ENCODE measurements at places on chromosomes 7 and 10.

DNA sequence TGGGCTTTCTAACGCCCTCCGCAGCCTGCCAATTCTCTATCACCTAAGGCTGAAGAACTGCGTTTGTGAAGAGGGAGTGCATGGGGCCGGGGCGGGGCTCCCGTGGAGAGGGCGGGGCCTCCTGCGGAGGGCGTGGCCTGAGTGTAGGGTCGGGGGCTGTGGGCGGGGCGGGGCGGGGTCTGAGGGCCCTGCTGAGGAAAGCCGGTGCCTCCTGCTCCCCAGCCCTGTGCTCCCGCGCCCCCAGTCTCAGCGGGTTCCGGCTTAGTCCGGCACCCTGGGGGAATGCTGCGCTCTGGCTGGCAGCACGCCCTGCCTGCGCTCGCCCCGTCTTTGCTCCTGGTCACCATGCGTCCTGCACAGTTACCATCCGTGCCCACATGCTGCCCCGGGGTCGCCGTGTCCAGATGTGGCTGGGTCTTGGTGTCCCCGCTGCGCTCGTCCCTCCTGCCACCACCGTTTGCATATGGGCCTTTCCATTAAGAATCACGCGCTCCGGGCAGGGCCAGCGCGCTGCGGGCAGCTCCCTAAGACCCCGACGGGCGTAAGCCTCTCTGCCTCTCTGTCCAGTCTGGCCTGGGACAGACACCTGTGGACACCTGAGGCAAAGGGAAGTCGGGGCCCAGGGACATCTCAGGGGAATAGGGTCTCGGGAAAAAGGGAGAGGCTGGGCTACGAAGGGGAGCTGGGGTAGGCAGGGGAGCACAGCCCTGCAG is 144.0 kb upstream of the RET start:
- DNase-seq, result no peak

DNA sequence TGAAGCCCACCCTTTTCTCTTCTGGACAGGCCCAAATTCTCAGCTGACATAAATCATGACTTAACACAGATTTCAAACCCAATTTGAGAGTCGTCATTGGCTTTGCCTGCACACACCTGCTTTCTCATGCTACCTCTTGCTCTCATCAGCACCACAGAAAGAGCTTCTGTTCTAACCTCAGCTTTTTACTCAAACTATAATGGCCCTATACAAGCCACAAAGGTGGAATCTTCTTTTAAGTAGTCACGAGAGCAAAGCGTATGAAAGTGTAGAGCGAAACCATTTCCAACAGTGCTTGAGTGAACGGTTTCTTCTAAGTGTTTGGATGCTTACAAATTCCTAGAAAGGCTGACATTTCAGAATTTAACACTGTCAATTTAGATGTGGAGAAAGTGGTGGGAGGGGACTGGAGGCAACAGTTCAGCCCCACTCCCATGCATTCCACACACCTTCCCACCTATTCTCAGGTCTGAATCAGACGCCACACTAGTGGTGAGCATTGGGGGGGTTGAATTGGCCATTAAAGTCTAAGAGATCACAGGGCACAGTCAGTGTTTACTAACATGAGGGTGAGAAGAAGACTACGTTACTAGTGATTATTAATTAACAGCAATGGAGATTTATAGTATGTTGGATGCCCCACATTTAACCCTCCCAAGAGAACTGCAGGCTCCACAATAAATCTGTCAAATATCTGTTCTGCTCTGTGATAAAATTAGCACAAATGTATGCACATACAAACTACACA is 114.0 kb downstream of the PRKCQ start:
- no peak for DNase-seq

DNA sequence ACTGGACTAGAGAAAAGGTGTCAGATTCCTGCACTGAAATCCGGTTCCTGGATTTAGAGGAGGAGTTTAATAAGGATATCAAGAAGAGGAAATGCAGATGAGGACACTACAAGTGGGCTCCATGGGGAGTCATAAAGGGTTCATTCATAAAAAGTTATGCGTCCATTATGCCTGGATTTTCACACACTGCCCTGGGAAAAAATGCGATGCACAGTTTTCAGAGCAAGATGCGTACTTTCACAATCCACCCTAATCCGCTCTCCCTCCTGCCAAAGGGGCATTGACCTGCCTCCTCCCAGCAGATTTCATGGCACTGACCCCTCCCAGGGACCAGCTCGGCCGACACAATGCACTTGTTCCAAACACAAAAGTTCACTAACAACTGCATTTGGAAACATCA is 42.2 kb upstream of the OPALIN start:
- no peak for DNase-seq

DNA sequence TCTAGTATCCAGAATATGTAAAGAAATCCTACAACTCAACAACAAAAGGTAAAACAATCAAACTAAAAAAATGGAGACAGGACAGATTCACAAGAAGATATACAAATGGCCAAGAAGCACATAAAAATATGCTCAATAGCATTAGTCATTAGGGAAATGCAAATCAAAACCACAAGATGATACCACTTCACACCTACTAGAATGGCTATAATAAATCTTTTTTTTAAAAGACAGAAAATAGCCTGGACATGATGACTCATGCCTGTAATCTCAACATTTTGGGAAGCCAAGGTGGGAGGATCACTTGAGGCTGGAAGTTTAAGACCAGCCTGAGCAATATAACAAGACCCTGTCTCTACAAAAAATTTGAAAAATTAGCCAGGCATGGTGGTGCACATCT is 27.9 kb upstream of the CHCHD3 start:
- DNase-seq, result no peak

DNA sequence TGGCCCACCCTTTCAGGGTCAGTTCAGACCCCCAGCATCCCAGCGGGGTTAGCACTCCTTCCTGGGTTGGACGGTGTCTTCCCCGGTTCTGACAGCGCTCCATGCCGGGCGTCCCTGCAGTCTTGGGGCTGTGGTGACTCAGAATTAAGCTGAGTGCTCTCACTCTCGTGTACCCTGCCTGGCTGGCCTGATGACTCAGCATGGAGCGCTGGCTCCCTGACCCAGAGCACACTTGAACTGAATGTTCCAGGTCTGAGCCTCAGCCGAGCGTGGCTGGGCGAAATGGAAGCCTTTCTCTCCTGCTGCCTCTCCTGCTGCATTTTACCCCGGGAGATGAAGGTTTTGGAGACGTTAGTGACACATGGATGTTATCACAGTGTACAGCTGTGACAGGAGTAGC is 7.1 kb downstream of the BAG3 start:
- no peak for DNase-seq

DNA sequence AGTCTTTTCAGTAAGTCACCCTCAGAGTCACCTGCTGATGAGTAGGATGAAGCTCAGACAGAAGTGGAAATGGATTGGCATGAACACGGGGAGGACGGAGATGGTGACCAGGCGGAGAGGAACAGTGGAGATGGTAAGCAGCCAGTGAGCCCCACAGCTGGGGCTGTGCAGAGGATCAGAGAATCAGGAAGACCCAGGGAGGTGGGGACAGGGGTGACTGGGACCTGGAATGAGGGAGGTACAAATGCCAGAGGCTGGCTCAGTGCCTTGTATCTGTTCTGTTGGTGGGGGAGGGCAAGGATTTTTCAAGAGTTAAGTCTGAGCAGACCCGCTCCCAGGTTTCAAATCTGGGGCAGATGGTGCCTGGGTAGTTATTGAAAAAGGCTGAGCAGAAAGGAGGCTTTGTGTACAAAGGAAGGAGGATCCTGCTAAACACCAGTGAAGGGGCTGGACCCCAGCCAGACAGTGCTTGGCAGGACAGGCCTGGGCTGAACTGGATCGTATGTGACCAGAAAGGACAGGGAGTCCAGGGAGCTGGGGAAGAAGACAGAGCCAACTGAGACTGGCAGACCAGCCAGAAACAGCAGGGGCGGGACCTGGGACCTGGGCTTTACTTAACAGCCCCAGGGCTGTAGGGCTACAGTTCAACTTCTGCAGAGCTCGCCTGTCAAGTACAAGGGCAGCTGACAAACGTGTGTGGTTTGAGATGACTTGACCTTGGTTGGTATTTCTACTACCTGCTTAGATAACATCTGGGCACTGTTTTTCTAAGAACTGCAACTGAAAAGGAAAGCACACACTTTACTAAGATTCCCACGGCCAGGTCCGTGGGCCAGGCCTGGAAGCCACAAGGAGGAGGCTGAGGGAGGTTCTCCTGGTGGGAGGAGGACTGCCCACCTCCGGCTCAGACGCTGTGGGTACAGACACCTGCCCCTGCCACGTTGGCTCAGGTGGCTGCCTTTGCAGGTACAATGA is 13.2 kb upstream of the FRMPD2 start:
- no peak for DNase-seq

DNA sequence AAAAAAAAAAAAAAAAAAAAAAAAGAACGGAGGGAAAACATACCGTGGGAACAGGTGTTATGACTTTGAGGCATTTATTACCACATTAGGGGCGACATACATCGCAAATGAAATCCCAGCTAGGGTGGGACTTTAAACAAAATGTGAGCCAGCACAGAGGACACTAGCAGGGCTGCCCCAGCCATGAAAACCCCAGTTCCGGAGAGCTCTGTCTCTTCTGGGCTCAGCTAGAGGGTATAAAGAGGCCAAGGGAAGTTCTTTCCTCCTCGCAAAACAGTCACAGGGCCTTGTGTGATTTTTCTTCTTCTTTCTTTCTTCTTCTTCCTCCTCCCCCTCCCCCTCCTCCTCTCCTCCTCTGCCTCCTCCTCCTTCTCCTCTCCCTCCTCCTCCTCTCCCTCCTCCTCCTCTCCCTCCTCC is 59.9 kb upstream of the ECHDC3 start:
- DNase-seq, result no peak

GRCh38 chr7:52283335-52283734 is 752.1 kb upstream of the POM121L12 start:
- DNase-seq, result no peak

- no peak for DNase-seq
These were observed 17.7 kb upstream of the NRP1 start for GRCh38 chr10:33352175-33352574.

- DNase-seq, result no peak
These were observed 14.4 kb downstream of the SCIN start for GRCh38 chr7:12584930-12585329.

DNA sequence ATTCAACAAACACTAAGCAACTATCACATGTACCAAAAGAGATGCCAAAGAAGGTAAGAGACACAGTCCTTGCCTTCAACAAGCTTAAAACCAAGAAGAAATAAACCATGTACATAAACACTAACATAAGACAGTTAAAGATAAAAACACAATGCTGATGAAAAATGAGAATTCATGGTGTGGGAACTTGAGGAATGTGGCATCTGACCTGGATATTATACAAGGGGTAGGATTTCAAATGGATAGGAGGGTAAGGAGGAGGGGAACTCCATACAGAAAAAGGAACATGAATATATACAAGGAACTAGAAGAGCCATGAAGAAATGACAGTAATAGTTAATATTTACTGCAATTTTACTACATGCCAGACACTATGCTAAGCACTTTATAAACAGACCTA is 11.0 kb downstream of the HIBADH start:
- no peak for DNase-seq

GRCh38 chr7:22189741-22190140 is 167.2 kb downstream of the RAPGEF5 start:
- no peak for DNase-seq

- DNase-seq, result peak; percentile 63
These were observed 113.3 kb downstream of the TCF7L2 start for GRCh38 chr10:113063043-113063967.

- no peak for DNase-seq
These were observed 14.6 kb downstream of the MINDY4 start for GRCh38 chr7:30785786-30786185.

- no peak for DNase-seq
These were observed 2.0 kb upstream of the DNAJC12 start for GRCh38 chr10:67839951-67840350.

DNA sequence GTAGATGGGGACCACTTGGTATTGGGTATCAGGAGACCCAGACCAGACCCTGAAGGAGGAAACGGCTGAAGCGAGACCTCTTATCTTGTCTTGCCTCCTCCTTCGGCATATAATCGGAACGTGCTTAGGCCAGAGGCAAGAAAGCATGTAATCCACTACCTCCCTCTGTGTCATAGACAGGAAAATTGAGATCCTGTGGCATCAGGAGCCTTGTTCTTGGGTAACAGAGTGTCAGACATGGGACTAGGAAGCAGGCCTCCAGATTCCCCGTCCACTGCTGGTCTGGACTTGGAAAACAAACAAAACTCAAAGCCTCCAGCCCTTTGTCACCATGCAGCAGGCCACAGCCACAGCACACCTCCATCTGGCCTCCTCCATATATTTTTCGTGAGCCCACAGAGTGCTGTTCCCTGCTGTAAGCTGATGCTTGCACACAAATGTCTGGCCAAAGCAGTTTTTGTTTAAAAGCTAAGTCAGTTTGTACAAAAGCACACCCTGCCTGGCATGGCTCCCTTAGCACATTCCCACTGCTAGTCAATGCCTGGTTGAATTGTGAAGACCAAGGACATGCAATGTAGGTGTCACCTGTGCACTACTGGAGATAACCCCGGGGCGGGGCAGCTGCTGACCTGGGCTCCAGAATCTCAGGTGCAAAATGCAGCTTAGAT is 510.9 kb downstream of the RPS24 start:
- DNase-seq, result no peak

- DNase-seq, result no peak
These were observed 11.9 kb downstream of the SFRP5 start for GRCh38 chr10:97759946-97760345.

DNA sequence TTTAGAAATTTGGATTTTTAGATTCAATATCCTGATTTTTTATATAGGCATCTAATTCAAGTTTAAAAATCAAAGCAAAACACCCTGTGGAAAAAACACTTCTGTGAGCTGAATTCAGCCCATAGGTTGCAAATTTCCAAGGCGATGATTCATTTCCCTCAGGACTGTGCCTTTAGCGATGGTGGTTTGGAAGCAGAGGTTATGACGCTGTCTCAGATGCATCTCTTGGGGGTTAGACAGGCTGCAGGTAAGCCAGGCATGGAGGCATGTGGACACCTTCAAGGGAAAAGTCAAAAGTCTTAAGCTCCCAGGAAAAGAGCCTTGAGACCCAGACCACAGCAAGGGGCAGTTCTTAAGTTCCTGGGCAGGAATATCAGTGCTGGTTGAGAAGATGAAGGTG is 9.5 kb upstream of the FRA10AC1 start:
- DNase-seq, result no peak

GRCh38 chr10:78642269-78642816 is 426.4 kb upstream of the ZMIZ1 start:
- no peak for DNase-seq

- no peak for DNase-seq
These were observed 20.2 kb upstream of the PFKFB3 start for GRCh38 chr10:6182454-6183098.

DNA sequence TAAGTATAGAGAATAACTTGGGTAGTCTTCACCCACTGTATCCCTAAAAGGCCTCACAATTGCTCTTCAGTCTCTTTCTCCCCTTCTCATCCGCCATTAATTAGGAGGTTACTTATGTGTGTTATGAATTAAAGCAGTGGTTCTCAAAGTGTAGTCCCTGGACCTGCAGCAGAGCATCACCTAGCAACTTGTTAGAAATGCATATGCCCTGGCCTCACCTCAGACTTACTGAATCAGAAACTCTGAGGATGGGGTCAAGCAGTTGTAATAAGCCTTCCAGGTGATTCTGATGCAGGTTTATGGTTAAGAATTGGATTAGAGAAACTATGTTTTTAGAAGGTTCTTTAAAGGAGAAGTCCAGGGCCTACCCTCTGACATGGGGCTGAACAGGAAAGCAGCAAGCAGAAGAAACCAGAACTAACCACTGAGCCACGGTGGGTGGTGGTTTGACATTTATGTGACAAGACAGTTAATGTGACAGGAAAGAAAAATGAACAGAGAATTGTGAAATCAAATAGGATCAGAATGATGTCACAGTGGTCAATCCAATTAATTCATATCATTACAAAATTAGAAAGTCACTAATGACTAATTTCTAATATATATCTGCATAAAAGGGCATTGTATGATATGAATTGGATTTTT is 37.6 kb downstream of the ENTPD1 start:
- DNase-seq, result no peak
